Fibroblast of lung (primary cell): ENCODE measurements at places on chromosomes 5 and 9. TPM values are rescaled to one million over a fixed set of nuclear protein-coding genes. Genes with fewer than 3 reads are reported as not detected.

The PCDHGA3 gene
- total RNA-seq: 1.5 and 2.8 TPM in 2 replicates

The GTF3C5 gene
- 32.4 TPM in 2 replicates for total RNA-seq

DNA sequence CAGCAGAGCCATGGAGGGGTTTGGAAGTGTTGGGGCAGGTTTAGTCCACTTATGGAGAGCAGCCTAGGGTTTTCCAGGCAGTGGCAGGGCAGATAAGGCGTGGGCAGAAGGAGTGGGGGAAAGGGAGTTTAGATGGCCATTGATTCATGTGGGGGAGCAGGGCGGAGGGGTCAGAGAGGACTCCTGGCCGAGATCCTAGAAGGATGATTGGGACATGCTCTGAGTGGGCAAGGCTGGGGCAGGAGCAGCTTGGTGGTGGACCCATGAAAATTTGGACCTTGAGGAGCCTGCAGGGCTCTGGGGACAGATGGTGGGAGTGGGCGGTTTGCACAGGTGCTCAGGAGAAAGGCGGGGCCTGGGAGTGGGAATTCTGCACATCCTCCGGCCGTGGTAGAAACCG, 18.1 kb upstream of the TOR2A start:
- DNase-seq: no peak

The SH3RF2 gene
- total RNA-seq: 0.26 and 1.2 TPM in 2 replicates

DNA sequence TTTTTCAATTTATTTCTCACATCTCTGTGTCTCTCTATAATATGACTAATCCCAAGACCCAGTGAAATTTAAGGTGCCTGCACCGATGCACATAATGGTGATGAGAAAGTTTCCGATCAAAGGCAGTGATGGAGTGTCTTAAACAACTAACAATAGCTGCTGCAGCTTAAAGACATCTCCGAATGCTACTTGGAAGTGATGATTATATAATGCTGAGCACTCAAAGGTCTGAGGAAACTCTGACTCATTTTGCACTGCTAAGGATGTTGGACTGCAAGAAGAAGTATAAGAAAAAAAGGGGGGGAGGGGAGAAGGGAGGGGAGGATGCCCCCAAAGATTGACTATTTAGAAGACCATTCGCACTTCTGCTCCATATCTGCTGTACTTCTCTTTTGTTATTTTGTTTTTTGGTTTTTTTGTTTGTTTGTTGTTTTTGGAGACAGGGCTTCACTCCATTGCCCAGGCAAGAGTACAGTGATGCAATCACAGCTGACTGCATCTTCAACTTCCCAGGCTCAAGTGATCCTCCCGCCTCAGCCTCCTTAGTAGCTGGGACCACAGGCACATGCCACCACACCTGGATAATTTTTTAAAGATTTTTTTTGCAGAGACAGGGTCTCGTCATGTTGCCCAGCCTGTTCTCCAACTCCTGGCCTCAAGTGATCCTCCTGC, 192.2 kb downstream of the HSD17B3 start:
- peak; percentile 71 for DNase-seq

DNA sequence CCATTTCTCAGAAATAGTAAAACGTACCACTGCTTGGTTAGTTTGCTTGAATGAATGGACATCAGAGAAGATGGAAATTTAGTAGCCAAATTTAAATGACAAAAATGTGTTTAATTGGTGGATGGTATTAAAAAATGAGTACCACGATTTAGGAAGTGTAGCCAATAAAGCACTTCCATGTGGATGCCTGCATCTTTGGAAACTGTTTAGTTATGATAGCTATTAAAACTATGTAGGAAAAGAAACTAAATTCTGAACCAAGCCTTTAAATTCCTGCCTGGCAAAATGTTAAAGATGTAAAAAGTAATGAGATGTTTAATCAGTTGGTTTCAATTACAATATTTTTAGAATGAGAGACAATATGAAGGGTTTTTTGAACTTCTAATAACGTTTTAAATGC, 94.8 kb downstream of the NUDT12 start:
- DNase-seq: no peak

The SLC25A2 gene
- 0.66 TPM in 1 of 2 replicates, not detected in the other for total RNA-seq

The DIRAS2 gene
- 0.26 and 0.66 TPM in 2 replicates for total RNA-seq

The PTCH1 gene
- 18.0 and 20.1 TPM in 2 replicates for total RNA-seq

GRCh38 chr9:131545003-131545785, at the start of gene PRRT1B:
Gene PRRT1B (plus strand): TSS chr9:131545523. CDS start chr9:131545616, 93 bp downstream.
- DNase-seq: no peak

- DNase-seq: peak; percentile 94
Measured at GRCh38 chr9:19161257-19162025, 34.1 kb upstream of the PLIN2 start.

DNA sequence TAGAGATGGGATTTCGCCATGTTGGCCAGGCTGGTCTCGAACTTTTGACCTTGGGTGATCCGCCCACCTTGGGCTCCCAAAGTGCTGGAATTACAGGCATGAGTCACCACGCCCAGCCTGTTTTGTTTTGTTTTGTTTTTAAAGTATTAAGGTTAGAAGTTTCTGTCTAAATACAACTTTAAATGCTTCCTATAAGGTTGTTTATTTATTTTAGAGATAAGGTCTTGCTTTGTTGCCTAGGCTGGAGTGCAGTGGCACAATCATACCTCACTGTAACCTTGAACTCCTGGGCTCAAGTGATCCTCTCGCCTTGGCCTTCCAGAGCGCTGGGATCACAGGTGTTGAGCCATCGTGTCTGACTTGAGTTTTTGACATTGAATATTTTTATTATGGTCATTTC, 11.4 kb downstream of the MRRF start:
- DNase-seq: no peak

DNA sequence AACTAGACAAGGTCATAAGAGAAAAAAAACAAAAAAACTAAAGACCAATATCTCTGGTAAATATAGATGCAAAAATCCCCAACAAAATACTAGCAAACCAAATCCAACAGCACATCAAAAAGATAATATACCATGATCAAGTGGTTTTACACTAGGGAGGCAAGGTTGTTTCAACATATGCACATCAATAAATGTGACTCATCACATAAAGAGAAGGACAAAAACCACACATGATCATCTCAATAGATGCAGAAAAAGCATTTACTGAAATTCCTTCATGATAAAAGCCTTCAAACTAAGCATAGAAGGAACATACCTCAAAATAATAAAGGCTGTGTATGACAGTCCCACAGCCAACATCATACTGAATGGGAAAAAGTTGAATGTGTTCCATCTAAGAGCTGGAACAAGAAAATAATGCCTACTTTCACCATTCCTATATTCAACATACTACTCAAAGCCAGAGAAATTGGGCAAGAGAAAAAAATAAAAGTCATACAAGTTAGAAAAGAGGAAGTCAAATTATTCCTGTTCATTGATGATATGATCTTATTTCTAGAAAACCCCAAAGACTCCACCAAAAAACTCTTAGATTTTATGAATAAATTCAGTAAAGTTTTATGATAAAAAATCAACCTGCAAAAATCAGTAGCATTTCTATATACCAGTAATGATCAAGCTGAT, 72.2 kb upstream of the FAM169A start:
- peak; percentile 14 for DNase-seq

The GMCL2 gene
- total RNA-seq: under 0.01 TPM in 2 replicates

DNA sequence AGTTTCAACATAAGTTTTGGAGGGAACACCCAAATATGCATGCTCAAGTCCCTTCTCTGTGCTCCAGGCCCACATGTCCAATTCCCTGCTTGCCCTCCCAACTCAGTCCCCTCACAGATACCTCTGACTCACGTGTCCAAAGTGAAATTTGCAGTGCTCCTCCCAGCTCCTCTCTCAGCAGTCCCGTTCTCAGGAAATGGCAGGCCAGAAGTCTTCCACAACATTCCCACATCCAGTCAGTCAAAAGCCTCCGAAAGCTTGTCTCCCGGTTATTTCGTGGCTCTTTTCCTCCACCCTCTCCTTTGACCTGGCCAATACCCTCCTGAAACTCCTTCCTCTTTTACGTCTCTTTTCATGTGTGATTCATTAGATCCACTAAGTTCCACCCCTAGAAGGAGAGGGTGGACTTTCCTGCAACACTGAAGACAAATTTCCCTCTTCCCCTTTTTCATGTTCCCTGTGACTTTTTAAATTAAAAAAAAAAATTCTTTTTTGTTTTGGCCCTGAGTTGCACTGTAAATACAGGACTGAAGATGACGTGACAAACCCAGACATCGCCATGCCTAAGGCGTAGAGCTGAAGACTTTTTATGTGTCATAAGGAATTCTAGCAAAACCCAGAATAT, 12.8 kb upstream of the MGAT1 start:
- DNase-seq: no peak

GRCh38 chr9:137189297-137190295, 1.1 kb downstream of the SSNA1 start:
- DNase-seq: no peak

The TEX48 gene
- total RNA-seq: not detected in 2 replicates
